Aorta (tissue), 5 donors: ENCODE measurements at places on chromosomes 3 and 15. TPM values are rescaled to one million over a fixed set of nuclear protein-coding genes. Genes with fewer than 3 reads are reported as not detected.

DNA sequence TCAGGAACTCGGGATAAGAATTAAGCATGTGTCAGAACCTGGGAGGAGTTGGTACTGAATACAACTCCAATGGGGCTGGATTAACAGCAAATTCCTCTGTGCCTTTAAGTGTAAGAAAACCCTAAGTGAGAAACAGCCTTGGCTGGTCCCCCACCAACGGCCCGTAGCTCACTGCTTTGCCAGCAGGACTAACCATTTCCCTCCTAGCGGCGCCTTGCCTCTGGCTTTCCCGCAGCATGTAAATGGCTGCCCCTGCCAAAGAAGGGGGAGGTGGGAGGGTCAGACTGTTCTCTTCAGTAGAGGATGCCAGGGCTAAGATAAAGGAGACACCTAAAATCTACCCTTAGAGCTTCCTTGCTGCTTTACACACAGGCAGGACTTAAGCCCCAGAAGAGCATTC lies 51.0 kb upstream of the SH3GL3 start:
- no peak for DNase-seq
- no peaks in the 10 kb centered on the region for H3K36me3 ChIP-seq
- no peaks in the 10 kb centered on the region for H3K4me1 ChIP-seq
- H3K4me3 ChIP-seq: no peak overlapping the region

The CHDH gene
- total RNA-seq: 1.1 TPM

DNA sequence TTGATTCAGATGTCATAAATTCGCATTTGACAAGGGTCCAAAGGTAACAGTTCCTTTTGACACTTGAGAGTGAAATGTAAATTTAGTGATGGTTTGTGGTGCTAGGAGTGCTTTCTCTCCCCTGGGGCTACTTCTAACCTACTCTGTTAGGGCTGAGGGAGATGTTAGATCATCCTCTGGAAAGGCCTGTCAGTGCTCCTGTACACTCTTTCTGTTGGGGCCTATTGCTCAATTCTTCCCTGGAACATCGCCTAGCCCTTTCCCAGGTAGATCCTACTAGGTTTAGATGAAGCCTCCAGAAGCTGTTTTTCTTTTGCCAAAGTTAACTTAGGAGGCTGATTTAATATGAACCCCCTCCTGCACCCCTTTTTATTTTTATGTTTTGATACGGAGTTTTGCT lies 1.4 kb downstream of the PCCB start:
- H3K4me3 ChIP-seq: no peak overlapping the region
- no peaks in the 10 kb centered on the region for H3K27me3 ChIP-seq
- H3K36me3 ChIP-seq: no peaks in the 10 kb centered on the region
- no peaks in the 10 kb centered on the region for H3K4me1 ChIP-seq

DNA sequence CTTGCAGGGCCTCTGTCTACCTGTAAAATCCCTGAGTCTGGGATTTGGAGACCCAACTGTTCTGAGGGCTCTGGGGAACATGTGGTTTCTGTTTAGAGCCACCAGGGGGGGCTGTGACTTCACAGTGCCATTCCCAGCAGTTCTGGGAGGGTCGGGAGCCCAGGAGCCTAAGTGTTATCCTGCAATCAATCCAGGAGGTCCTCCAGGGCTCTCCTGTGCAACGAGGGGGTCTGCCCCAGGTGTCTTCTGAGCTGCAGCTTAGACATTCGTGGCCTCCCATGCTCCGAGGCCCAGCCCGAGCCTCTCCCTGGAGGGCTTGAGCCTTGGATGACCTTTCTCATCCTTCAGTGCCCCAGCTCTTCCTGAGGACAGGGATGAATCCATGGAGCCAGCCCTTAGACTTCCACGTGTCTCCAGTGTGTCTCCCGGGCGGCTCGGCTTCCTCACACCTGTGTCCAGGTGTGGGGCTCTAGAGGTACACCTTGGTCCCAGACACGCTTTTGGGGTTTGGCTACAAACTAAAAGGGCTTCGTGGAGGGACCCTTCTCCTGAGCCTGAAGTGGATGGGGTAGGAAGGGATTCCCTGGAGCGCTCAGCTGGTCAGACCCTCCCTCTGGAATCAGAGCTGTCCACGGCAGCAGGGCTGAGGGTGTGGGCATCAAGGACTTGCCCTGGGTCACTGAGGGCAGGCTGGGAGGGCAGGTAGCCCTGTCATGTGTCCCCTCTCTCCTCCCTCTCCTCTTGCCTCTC lies 20.3 kb upstream of the ABTB1 start:
- no peaks in the 10 kb centered on the region for H3K27me3 ChIP-seq
- peak; percentile 84 for DNase-seq
- H3K4me1 ChIP-seq: no peaks in the 10 kb centered on the region
- no peaks in the 10 kb centered on the region for H3K36me3 ChIP-seq

DNA sequence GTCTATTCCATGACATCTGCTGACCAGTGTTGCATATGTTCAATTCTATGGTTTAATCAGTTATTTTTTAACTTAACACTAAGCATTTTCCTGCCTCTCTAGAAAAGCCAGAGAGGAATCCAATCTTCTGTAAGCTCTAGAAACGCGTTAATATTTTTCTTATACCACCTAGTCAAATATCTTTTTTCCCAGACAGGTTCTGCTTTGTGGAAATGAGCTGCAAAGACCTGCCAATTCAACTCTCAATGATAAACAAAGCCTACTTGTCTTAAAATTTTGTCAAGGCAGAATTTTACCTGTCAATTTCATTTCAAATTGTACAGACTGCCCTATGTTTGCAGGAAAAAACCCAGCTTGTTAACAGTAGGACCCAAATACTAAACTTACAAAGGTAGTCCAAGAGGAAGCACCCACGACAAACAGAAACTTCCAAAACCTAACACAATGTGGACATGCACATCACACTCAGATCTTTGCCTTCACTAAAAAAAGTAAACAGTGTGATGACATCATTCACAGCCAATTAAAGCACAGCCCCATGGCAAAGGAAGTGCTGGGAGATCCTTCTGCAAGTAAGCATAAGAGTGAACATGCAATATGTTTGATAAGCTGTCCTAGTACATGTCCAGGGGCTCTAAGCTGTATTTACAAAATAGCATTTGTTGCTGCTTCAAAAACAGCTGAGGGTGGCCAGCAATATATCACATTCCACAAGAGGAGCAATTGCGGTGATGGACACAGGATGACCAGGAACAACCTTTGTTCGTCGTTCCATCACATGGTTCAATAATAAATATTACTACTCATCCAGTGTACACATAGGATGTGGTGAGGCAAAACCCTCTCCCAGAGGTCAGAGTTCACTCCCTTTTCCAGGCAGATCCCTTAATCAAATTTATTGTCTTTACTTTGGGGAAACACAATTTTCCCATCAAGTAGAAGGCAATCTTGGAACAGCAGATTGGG lies 139.4 kb upstream of the TSC22D2 start:
- H3K27me3 ChIP-seq: no peaks in the 10 kb centered on the region
- DNase-seq: no peak
- H3K4me1 ChIP-seq: no peaks in the 10 kb centered on the region
- H3K27ac ChIP-seq: no peak overlapping the region

The DLL4 gene
- 28.4 TPM for total RNA-seq
